ENCODE measurements at places on chromosomes 1 and 21.
A peak's percentile ranks its signal among the peaks of the same experiment; 100 is the strongest.

DNA sequence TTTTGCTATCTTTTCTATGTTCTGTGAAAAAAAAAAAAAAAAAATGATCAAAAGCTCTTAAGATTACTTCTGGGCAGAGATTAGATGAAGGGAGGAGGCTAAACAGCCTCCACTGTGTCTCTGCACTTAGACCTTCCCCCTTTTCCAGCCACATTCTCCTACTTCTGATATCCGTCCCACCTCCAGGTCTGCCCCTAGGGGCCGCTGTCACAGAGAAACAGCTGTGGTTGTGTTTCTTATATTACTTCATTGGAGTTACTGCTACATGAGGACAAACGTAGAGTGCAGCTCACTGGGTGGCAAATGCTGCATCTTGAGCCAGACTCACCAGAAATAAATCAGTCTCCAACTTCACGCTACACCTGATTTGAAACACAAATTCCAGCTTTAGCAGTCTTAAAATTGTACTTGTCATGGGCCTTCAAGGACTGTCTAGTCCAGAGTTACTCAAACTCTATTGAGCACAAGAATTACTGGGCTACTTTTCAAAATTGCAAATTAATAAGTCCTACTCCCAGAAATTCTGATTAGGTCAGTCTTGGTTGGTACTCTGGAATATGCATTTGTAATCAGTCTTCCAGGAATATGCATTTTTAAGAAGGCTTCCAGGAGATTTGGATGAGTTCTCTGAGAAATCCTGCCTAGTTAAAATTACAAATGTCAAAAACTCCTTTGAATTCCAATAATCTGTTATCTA lies 125.2 kb upstream of the PTBP2 start:
- no peak for DNase-seq

- no peak for DNase-seq
Measured at GRCh38 chr1:156768610-156769295, 1.4 kb downstream of the PRCC start.

GRCh38 chr1:70093250-70093975 lies 112.0 kb downstream of the LRRC40 start:
- no peak for DNase-seq

DNA sequence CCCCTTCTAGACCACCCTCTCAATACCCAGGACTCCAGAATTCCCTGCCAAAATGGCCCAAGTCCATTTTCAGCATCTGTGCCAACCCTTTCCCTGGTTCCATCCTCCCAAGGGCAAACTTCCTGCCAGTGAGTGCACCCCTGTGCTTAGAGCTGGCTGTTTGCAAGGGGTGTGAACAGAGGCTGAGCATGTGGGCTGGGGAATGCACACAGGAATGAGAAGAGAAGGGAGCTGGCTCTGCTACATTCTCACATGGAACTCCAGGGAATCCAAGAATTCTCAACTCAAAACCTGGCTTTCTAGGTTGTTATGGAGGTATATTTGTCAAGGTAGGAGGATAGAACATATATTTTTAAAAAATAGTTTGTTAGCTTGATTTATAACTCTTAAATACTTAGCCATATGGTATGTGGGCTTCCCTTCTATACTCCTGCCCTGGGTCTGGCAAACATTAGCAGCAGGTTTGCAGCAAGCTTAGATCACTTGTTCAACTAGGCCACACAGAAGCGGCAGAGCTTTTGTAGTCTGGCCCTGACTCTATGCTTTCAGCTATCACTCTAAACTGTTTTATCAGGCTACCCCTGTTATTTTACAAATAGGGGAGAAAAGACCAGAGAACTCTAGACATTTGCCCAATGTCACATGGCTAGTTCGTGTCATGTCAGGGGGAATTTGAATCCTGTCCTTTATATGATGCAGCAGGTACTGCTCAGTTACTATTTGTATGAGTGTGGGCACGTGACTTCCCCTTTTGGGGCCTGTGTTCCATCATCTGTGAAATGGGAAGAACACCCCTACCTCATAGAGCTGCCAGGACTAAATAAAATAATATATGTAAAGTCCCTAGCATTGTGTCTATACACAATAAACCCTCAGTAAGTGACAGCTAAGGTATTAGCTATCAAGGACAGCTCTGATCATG lies 8.1 kb upstream of the STMN1 start:
- DNase-seq, result no peak

GRCh38 chr1:72115290-72115689 lies 167.0 kb downstream of the NEGR1 start:
- no peak for DNase-seq

- DNase-seq, result no peak
Measured at GRCh38 chr1:2145946-2146835, 48.4 kb downstream of the FAAP20 start.

- DNase-seq, result no peak
Measured at GRCh38 chr1:29563092-29563491, 326.8 kb downstream of the PTPRU start.

GRCh38 chr1:246417152-246417812 lies 89.8 kb downstream of the SMYD3 start:
- no peak for DNase-seq

DNA sequence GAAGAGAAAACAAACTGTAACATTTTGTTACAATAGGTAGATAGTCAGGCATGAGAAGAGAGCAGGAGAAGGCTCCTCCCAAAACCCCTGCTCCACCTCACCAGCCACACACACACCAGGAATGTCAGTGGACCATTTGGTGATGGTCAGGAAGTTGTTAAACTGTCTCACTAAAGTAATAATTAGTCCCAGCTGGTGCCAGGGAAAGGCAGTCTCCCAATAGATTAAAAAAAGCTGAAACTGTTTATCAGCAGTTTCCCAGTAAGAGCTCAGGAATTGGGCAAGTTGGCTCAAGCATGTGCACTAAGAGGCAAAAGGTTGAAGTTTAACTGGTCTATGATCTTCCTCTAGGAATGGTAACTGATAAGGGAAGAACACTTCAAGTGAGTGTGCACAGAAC lies 249.6 kb downstream of the COL11A1 start:
- DNase-seq, result no peak

DNA sequence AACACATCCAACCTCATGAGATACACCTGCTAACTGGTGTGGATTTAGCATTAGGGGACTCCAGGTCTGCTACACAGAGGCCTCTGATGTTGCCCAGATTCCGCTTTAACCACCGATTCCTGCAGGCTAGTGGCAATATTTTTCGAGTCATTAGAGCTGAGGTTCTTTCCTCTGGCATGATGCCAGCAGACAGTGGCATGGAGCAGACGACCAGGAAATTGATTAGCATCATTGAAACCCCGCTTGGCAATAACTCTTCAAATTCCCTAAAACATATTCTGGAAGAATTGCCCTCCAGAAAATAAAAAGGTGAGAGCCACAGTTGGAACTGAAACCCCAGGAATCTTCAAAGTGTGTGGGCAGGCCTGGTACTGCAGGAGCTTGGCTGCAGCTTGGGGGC lies 28.4 kb upstream of the ETV3 start:
- DNase-seq, result no peak

GRCh38 chr21:30881480-30881879 lies at the start of gene KRTAP11-1:
KRTAP11-1 (minus strand) TSS chr21:30881580; CDS start chr21:30881524, 56 bp downstream.
- no peak for DNase-seq

GRCh38 chr1:211347077-211347844 lies 20.6 kb downstream of the TRAF5 start:
- DNase-seq, result no peak

DNA sequence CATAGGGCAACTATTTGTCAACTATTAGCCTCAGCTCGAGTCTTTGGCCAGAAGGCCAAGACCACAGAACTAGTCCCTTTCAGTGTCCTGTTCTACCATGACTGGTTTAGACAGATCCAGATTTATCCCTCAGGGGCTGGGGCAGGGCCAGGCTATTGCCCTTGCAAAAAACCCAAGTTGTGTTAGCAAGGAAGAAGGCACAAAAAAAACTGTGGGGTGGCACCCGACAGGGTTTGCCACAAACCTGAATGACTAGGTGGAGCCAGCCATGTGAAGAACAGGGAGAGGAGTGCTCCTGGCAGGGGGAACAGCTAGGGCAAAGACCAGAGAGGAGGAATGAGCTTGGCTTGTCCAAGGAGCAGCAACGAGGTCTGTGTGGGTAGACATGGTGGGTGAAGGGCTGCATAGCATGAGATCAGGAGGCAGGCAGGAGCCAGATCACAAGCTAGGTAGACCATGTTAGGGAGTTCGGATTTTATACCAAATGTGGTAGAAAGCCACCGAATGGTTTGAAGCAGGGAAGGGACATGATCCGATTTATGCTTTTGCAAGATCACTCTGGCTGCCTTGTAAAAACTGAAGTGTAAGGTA lies 4.3 kb downstream of the DCST1 start:
- no peak for DNase-seq

DNA sequence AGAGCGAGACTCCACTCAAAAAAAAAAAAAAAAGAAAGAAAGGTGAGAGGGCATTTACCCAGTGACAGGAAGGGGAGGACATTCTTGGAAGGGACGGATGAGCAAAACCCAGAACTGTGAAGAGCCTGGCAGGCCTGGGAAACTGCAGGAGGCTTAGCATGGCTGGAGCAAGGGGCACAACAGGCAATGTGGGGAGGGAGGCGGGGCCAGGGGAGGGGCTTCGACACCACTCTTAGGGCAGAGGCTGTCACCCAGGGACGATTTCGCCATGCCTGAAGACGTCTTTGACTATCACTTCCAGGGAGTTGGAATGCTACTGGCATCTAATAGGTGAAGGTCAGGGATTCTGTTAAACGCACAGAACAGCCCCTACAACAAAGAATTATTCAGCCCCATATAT lies 184.0 kb downstream of the HUNK start:
- no peak for DNase-seq

DNA sequence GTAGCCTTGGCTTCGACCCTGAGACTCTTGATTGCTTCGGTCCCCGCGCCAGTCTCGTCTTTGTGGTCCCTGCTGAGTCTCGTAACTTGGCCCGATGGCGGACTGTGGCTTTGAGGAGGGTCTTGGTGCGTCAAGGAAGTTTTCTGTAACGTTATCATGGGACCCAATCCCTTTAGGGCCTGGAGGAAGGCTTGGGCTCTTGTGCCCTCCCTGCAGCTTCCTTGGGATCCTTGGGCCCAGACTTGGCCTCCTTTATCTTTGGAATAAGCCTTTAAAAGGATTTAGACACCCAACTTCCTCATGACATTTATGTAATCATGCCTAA lies 371 bp downstream of the ZMPSTE24 start:
- no peak for DNase-seq

GRCh38 chr1:223270155-223270554 lies 93.8 kb downstream of the SUSD4 start:
- no peak for DNase-seq

DNA sequence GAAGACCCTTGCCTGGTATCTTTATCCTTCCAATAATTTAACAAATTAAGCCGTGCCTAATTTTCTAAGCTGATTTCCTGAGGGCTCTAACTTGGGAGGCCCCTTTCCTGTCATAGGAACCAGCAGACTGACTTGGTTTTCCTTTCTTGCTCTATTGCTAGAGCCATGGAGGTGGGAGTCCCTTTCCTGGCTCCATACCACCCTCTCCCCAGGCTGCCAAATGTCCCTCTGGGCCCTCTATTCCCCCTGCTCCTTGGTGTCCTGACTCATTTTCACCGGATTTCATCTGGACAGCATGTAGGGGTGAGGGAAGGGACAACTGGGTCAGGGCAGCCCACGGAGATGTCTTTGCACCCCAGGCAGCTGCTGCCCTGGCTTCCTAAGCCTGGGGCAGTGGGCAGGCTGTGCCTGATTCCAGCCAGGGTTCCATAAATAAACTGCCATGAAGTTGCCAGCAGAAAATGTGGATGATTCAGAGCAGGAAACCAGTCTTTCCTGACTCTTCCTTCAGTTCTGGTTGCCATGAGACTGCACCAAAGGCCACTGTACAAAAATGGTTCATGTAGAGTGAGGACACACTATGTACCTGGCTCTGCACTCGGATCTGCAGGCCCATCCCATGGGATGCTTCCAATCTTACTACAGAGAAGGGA lies 38.0 kb upstream of the SERBP1 start:
- DNase-seq, result no peak

DNA sequence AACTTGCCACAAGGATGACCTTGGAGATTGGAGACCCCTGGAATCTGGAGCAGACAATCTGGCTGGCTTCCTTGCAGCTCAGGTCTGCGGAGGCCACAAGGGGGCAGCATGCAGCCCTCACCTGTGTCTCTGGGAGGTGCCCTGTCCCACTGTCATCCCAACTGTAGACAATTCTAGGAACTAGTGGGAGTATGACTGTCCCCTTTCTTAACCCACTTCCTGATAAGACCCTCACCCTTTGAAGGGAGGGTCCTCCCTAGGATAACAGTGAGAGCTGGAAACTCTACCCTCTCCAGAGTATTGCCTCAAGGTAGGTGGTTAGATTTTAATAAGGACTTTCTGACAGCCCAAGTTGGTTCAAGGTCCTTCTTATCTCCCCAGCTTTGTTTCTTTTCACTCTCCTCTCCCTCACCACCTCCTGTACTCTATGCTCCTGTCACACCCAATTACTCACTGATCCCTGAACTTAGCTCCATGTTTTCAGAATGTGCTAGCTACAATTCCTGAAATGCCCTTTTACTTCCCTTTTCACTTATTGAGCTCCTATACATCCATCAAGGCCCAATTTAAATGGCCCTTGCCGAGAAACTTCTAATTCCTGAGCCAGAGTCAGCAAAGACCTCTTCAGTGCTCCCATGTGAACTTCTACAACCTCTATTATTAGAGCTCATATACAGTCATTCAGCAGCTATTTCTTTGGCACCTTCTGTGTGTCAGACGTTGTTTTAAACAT lies 9.2 kb upstream of the KCNQ4 start:
- peak; percentile 70 for DNase-seq

GRCh38 chr1:209835782-209836298 lies 8.1 kb downstream of the UTP25 start:
- DNase-seq, result no peak

GRCh38 chr1:228073857-228074545 lies 8.5 kb upstream of the ARF1 start:
- DNase-seq, result no peak

DNA sequence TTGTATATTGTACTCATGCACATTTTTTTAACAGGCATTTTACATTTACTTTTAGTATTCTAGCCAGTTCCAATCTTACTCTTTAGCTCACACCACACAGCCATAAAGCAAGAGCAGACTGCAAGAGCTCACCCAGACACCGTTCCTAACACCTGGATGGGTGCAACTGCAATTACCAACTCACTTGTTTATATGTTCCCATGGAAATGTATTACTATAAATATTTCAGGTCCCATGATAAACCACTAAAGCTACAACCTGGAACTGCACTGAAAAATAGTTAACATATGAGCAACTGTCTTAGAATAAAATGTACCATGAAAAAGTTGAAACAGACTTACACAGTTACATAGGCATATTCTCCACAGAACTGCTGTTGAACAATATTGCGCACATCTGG lies 30.8 kb downstream of the USP48 start:
- no peak for DNase-seq

DNA sequence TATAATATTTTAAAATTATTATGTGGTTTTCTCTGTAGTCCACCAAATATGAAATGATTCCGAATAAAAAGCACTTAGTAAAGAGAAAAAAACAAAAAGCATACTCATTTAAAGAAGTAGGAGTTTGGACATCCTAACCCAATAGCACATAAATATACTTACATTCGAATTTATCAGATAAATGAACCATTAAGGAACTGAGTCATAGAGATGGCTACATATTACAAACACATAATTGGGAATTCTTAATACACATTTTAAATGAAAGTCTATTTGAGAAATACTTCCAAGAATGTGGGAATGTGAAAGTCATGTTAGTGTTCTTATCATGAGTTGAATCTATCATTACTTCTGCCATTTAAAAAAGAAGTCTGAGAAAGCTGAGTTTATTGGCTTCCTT lies 75.0 kb downstream of the USP24 start:
- no peak for DNase-seq

GRCh38 chr1:157782931-157783330 lies 6.0 kb upstream of the FCRL2 start:
- no peak for DNase-seq

GRCh38 chr1:172588296-172589291 lies 55.6 kb downstream of the SUCO start:
- DNase-seq, result no peak

Measured in NT2/D1 (cell line).